H1 (cell line): ENCODE measurements at places on chromosomes 2 and 18. TPM values are rescaled to one million over a fixed set of nuclear protein-coding genes. Genes with fewer than 3 reads are reported as not detected.

STARD6 gene
- not detected in 2 replicates for total RNA-seq

DNA sequence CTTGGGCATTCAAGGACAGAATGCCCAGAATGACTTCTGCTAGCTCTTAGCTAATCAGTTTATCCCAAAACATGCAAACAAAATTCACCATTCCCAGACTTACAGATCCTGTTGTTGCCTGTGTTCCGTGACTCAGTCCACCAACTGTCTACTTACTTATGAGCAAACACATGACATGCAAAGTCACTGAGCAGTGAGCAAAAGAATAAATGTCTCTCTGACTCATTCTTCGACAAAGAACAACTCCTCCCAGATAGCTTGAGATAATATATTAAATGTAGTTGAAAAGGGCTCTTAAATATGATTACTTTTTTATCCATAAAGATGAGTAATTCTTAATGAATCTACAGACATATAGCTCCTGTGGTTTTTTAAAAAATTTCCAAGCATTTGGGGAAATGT is 9.0 kb upstream of the CREG2 start:
- DNase-seq: no peak

DNA sequence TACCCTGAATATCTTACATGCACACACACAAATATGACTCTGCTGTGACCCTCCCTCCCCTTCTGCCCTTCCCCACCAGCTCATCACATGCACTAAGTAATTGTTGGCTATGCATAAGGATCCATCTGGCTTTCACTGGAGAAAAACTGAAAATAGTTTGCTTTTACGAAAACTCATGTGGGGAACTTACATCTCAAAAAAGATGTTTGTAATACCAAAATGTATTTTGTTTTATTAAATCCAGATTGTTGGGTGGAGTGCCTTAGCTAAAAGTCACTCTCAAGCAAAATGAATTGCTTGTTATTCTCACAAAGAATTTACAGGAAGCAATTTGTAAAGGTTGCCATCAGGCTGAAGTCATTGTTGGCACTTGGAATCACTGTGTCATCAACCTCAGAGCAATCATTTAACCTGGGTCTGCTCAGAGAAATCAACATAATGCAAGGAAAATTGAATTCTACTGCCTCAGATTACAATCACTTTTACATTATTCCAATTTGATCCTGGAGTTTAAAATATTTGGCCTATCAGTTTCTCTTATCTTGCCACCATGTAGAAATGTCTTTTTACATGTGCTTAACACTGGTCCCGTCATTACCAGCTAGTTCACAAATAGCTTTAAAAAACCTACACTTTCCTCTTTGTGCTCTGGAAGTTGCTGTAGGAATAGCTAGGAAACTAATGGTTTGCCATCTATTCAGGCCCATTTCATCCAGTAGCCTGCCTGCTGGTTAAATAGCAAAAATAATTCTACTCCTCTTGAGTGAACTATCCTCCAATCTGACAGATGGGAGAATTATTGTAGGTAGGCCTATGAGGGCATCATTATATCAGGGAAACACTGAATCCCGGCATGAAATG is 90.3 kb upstream of the TMEM17 start:
- no peak for DNase-seq

DNA sequence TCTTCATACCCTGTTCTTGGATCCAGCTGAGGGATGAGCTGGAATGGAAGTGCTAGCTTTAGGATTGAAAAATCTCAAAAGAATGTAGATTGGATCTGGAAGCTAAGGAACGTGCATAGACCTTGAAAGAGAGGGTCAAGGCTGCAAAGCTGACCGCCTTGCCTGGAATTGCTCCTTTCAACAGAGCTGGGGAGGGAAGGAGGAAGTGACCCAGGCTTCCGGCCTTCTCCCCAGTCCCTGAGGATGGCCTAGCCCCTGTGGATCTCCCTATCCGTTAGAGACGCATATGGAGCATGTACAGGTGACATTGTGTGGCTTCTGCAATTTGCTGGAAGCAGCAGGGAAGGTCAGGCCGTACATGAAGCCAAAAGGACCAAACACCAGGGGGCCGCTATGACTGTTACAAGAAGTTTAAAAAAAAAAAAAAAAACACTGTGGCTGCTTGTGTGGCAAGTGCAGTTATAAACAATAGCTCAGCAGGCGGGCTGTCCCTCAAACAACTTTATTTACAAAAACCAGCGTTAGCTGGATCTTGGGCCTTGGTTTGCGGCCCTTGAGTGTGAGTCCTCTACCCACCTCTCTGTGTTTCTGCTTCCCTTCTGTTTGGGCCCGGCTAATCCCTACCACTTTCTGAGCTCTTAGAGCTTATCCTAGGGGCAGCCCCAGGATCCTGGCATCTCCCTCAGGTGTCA is 227.6 kb downstream of the SEPTIN10 start:
- DNase-seq: no peak

LRP1B gene
- 0.04 TPM in 1 of 2 replicates, not detected in the other for total RNA-seq

GRCh38 chr2:65662654-65663432 is 230.4 kb upstream of the SPRED2 start:
- no peak for DNase-seq

GRCh38 chr2:156046900-156047299 is 285.6 kb downstream of the NR4A2 start:
- no peak for DNase-seq

GRCh38 chr2:10810202-10811161 is 2.1 kb downstream of the PDIA6 start:
- no peak for DNase-seq

RPL31 gene
- total RNA-seq: 1,722 and 1,734 TPM in 2 replicates

- no peak for DNase-seq
Observed at GRCh38 chr18:71036783-71037182, 747.9 kb downstream of the SOCS6 start.

DNA sequence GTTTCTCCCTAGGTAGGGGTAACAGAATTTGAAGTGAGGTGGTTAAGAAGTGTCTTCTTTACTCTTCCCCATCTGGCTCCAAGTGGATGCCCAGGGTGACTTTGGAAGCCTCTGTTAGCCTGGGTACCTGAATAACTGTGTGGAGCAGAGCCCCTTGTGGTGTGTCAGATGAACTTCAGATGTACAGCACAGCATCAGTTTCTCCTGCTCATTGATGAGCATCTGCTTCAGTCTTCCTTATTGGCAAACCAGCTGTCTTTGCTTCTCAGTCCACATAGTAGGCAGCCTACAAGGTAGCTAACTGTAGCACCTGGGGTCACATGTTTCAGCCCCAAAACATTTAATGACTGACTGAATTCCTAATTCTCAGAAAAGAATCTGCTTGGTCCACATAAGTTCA is 56.2 kb upstream of the ATP8B1 start:
- DNase-seq: no peak

GRCh38 chr2:233288663-233289062 is 19.0 kb upstream of the SAG start:
- DNase-seq: no peak

LOXHD1 gene
- not detected in 2 replicates for total RNA-seq

DNA sequence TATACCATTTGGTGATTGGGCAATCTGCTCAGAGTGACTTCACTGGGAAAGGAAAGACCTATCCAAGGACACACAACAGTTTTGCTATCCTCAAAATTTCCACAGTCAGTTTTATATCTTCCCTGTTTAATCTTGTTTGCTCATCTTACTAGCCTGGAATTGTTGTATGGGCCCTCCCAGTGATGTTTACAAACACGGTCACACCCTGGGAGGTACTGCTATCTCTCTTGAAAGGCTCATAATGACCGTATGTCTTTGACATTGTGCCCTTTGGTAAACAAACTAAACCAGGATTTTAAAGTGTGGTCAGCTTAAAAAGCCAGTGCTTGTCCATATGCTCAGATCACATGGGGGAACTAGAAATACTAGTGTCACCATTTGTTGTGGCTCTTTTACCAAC is 277.0 kb downstream of the CDH2 start:
- DNase-seq: no peak

- no peak for DNase-seq
Observed at GRCh38 chr18:51506811-51507210, 309.3 kb upstream of the MEX3C start.

LYPD6 gene
- 8.8 and 8.9 TPM in 2 replicates for total RNA-seq

GRCh38 chr2:180411661-180412060 is 404.6 kb upstream of the CWC22 start:
- no peak for DNase-seq

RGPD4 gene
- total RNA-seq: 0.08 TPM in 1 of 2 replicates, not detected in the other

DNA sequence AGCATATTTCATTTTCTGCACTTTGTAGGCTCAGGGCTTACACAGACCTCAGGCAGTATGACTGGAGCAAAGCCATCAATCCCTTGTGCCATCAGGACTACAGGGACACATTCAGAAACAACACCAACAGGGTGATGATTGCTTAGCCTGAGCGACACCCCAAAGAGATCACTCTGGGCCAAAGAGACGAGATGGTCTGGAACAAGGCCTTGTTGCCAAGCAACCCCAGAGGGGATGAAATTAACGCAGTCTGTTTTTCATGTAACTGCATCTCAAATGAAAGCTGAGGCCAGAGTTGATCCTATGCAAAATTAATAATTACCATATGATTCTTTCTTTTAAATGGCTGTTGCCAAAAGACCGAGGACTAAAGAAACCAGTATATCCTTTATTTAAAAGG is 20.2 kb upstream of the B3GNT2 start:
- no peak for DNase-seq

ALMS1 gene
- 44.6 and 45.6 TPM in 2 replicates for total RNA-seq

DNA sequence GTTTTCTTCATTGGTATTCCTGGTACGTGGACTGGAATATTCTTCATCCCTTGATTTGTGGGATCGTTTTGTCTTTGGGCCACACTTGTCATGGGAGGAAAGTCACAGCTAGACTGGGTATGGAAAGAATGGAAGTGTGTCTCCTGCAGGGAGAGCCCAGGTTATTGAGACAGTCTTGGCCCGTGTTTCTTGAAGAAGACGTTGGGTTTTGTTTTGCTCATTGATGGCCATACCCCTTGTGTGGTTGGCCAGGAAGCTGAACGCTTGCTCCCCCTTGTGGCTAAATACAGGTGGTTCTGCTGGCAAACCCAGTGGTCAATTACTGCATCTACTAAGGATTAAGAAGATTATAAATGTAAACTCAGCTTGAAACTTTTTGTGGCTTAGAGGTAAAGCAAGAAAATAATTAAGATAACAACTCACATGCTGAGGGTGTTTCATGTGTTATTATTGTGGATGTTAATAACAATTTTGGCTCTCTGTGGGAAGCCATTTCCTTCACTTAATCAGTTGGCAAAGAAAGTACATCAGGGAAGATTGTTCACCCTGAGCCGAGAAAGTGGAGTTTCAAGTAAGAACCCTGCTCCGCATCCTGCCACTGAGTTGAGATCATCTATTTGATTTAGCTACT is 91.8 kb downstream of the NEDD4L start:
- DNase-seq: peak; percentile 43

GTF2A1L gene
- total RNA-seq: not detected in 2 replicates

DNA sequence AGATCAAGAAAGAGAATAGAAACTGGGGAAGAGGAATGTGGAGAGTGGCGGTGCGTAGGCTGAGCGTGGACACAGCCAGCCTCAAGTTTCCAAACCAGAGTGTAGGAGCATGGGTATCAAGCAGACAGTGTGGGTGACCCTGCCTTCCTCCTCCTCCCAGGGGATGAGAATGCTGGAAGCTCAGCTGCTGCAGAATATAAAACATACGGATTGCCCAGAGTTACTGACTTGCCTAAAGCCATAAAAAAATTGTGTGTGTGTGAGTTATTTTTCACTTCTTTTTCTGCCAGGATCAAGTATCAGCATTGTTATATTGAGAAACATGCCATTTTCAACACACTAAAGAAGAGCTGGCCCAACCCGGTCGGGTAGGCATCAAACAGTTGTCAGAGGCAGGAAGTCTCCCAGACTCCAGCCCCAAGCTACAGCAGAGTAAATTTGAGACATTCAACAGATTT is 333.3 kb upstream of the ACVR2A start:
- DNase-seq: no peak

CYP20A1 gene
- 18.6 and 21.5 TPM in 2 replicates for total RNA-seq

ADAM23 gene
- 20.8 and 21.3 TPM in 2 replicates for total RNA-seq

TRAPPC8 gene
- total RNA-seq: 43.6 and 49.9 TPM in 2 replicates

GRCh38 chr18:79849328-79850207 is 51.8 kb downstream of the KCNG2 start:
- DNase-seq: peak; percentile 41
